ENCODE measurements at places on chromosomes 2 and 18.

DNA sequence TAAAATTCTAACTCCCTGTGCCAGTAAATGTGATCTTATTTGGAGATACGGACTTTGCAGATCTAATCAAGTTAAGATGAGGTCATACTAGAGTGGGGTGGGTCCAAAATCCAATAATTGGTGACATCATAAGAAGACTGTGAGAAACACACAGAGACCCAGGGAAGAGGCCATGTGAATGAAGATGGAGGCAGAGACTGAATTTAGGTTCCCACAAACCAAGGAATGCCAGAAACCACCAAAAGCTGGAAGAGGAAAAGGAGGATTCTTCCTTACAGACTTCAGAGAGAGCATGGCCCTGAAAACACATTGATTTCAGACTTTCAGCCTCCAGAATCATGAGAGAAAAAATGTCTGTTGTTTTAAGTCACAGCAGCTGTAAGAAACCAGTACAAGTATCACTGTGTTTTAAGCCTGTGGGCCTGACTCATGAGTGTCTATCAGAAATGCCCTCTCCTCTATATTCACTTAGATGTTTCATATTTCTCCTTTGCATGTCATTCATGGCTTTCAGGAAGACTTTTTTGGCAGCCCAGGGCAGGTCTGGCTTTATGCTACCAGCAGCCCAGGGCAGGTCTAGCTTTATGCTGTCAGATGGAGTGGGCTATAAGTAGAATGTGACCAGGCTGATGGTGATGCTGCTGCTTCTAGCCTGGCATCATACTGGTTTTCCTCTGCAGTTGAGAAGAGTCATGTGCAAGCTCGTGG is 100.0 kb downstream of the SPOPL start:
- DNase-seq, result no peak

- DNase-seq, result peak; percentile 82
Measured at GRCh38 chr2:237474931-237475703, 11.9 kb upstream of the MLPH start.

DNA sequence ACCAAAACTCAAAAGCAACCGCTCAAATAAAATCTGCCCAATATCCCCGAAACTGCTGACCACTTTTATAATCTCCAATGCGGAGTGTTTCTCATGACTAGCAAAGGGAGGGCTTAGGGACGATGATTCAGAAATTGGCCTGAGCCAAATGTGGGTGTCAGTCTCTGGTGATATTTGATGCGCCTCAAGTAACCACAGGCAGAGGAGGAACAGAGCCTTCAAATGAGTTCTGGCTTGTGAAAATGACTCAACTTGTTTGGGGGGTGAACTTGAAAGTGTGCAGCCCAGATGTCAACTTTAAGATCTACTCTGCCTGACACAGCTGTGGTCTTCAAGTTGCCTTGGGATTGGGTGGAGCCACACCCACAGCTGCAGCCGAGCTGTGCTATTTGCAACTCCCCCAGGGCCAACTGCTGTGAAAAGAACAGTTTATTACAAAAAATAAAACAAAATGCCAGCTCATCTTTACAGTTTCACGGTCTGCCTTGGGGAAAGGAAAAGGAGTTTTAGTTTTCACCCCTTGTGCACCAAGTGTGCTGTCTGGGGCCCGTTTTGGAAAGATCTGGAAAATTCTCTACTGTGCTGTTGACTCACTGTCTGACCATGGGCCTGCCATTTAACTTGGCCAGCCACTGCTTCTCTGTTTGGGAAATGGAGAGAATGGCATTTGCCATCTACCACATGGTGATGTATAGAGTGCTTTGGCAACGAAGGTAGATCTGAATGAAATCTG is 222.1 kb downstream of the MTX2 start:
- DNase-seq, result peak; percentile 96

- DNase-seq, result no peak
Measured at GRCh38 chr2:238080518-238080917, 19.6 kb upstream of the ESPNL start.

DNA sequence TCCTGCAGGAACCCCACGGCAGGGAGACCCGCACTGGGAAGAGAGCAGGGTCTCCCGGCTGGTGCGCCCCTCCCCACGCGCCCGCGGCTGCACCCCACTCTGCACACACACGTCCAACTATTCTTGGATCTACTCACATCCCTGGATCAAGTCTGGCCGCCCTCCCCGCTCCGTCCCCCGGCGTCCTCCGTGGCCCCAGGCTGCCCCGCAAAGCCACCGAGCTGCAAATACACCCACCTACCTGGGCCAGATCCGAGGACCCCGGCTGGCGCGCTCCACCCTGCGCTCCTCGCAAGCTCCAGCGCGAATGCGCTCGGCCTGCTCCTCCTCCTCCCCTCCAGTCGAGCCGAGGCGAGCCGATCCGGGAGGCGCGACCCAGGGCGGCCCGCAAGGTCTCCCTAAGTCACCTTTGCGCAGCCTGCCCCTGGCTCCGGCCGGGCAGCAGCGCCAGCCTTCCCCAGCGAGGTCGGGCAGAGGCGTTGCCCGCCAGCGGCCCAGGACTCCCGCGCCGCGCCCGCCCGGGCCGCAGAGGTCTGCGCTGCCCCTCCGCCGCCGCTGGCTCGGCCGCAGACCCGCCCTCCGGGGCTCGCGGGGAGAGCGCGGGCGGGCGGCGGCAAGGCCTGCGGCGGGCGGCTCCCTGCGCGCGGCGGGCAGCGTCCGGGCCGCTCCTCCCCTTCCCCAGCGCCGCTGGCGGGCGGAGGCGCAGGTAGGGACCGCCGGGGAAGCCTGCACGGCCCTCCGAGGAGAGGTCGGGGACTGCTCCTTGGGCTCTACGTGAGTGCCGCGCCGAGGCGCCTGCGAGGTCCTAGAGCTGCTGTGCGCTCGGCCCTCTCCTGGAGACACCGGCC is 126.0 kb downstream of the OSBPL1A start:
- DNase-seq, result peak; percentile 85

DNA sequence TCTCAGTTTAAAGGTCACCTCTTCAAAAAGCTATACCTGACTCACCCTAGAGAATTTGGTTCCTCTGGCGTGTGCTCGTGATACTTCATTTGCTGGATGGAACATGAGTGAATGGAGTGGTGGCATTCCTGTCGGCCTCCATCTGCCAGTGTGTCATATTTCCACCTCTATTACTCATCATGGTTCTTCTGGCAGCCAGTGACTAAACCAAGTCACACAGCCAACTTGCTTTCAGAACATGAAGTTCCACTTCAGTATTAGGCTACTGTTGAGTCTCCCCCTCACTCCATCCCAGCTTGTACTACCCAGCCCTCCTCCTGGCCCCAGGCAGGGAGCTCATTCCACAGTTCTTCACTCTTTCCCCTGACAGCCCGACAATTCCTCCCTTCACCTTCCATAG is 169.8 kb downstream of the MREG start:
- peak; percentile 91 for DNase-seq

- DNase-seq, result peak; percentile 46
Measured at GRCh38 chr2:201500534-201500933, 49.0 kb downstream of the STRADB start.

DNA sequence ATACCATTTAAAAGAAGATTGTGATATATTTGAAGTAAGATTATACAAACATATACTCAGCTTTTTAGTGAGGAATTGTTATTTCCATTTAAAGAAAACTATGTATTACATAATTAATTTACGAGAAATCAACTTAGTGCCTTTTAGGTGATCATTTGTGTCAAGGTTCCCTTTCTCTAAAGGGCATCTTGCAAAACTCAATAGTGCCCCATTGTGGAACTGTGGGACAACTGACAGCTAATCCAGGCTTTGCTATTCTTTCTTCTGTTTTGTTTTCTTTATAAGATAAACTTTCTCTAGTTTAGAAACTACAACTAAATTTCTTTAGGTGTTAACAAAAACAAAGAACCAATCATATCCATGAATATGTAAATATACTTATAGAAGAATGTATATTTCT is 24.3 kb upstream of the VIT start:
- peak; percentile 59 for DNase-seq

GRCh38 chr18:35610089-35610488 is 28.5 kb downstream of the GALNT1 start:
- DNase-seq, result no peak

GRCh38 chr18:78144669-78145068 is 834.9 kb upstream of the SALL3 start:
- no peak for DNase-seq

GRCh38 chr2:136008205-136008865 is 22.9 kb upstream of the DARS1 start:
- DNase-seq, result no peak

- DNase-seq, result no peak
Measured at GRCh38 chr2:18824325-18824790, 235.0 kb upstream of the NT5C1B start.

Measured in iris pigment epithelial cell (primary cell).